ENCODE measurements at places on chromosomes 1 and 21. TPM values are rescaled to one million over a fixed set of nuclear protein-coding genes. Genes with fewer than 3 reads are reported as not detected.

Gene TIAM1
- total RNA-seq, result 0.69 TPM

Gene ABCA4
- 0.54 TPM for total RNA-seq

Gene C1QA
- not detected for total RNA-seq

Gene PEX10
- total RNA-seq, result 24.1 TPM

Gene SH2D2A
- 3.9 TPM for total RNA-seq

Gene C1orf105
- total RNA-seq, result 0.33 TPM

Gene GPR137B
- total RNA-seq, result 19.3 TPM

Gene BEND5
- not detected for total RNA-seq

Gene FCRL5
- not detected for total RNA-seq

Gene FLVCR1
- 19.2 TPM for total RNA-seq

Gene SPEN
- total RNA-seq, result 39.7 TPM

Gene CYP4A11
- total RNA-seq, result not detected
